ENCODE measurements at places on chromosomes 7 and 10.

DNA sequence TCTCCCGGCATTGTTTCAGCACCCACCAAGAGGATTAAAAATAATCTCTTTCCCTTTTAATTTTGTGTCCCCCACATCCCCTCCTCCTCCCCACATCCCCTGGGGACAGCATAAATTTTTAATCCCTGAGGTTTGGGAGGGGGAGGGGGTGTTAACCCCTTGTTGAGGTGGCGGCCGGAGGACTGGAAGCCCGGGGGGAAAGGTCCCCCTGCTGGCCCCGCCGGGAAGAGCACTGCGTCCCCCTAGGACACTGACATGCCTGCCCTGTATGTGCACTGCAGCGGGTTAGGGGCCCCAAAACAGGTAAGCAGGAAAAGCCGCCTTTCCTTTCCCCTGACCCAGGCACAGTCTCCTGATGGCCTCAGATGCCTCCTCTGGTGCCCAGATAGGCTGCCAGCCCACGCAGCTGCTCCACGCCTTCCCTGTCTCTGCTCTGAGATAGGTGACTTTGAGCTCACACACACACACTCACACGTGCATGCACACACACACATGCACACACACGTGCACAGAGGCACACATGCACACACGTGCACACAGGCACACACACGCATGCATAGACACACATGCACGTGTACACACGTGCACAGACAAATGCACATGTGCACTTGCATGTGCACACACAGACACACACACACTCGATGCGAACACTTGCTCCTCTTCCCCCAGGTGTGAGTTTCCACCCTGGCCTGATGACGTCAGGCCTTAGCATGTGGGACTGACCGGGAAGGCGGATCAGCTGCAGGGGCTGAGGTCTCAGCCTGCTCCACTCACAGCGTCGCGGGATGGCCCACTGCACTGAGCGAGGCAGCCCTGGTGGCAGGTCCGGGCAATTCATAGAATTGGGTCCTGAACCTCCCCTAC lies 12.3 kb downstream of the CNPY1 start:
- DNase-seq: no peak

DNA sequence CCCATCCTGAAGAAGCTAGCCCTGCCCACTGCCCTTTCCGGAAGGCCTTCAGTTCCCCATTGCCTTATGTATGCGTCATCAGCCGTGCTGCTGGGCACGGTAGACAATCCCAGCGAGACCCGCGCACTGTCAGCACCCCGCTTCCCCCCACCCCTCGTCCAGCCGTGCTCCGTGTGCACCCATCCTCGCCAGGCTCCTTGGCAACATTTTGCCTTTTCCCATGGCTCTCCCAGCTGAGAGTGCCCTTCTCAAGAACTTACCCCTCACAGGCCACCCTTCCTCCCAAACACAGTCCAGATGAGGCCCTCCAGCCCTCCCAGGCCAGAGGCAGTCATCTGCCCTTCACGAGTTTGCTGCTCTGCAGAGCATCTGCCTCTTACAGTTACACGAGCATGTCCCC lies 633.8 kb upstream of the FOXK1 start:
- no peak for DNase-seq

GRCh38 chr10:24306507-24306875 lies 97.6 kb downstream of the KIAA1217 start:
- no peak for DNase-seq

DNA sequence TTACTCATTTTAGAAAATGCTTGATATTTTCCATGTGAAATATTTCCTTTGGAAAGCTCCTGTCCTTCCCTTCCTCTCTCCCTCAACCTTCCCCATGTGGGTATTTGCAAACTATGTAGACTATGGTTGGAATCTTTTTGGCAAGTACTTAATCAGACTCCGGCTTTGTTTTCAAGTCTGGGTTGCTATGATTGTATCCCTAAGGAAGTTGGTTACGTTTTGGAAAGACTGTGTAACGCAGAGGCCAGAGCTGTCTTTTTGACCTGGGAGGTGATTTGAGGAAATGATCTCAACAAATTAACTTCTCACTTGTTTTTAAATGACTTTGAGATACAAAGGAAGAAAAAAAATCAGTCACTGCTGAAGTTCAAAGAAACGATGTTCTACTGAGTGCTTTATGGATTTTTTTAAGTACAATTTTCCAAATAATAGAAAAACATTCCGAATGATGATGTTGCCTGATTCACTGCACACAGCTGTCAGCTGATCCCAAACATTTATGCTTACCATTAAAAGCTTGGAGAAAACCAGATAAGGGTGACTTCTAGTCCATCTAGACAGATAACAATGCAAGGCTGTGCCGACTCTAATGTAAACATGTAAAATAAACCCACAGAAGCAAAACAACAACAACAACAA lies 145.5 kb upstream of the CELF2 start:
- no peak for DNase-seq

DNA sequence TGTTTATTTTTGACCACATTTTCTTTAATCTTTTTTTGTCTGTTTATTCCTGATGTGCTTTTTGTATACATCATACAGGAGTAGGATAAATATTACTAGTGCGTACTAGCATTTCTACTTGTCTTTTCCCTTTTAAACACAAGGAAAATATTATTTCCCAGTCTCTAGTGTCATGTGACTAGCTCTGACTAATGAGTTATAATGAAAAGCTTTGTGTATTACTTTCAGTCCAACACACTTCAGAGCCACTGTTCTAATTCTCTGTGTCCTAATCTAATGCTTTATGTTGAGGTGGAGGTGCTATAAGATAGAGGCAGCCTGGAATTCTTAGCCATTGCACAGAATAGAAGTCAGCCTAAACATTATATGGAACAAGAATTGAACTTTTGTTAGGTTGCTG lies 65.0 kb upstream of the RAB18 start:
- DNase-seq: no peak

DNA sequence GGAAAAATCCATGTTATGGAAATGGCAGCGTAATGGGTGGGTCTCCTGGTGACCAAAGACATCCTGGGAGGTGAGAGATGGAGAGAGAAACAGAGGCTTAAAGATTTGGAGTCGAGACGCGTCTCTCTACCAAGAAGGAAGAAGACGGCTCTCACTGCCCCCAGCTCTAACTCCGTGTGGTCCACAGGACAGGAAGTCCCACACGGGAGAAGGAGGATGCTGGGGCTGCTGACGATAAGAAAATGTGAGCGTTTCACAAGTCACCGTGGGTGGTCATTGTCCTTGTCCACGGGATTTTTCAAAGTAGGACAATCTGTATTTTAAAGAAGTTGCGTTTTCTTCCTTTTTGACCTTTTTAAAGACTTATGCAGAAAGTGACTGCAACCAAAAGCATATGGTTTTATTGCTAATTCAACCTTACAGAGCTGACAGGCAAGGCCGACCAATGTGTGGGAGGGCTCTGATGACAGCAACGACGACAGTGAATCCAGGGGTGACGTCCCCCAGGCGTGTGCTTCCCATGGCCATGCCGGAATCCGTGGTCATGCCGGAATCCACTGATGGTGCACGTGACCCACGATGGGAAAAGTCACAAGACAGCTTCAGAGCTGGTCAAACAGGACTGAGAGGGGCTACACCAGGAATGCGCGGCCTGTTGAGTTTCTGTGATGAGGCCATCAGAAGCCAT lies 341.2 kb downstream of the PTPRN2 start:
- no peak for DNase-seq

GRCh38 chr10:98664329-98665042 lies 217.8 kb upstream of the HPS1 start:
- no peak for DNase-seq

DNA sequence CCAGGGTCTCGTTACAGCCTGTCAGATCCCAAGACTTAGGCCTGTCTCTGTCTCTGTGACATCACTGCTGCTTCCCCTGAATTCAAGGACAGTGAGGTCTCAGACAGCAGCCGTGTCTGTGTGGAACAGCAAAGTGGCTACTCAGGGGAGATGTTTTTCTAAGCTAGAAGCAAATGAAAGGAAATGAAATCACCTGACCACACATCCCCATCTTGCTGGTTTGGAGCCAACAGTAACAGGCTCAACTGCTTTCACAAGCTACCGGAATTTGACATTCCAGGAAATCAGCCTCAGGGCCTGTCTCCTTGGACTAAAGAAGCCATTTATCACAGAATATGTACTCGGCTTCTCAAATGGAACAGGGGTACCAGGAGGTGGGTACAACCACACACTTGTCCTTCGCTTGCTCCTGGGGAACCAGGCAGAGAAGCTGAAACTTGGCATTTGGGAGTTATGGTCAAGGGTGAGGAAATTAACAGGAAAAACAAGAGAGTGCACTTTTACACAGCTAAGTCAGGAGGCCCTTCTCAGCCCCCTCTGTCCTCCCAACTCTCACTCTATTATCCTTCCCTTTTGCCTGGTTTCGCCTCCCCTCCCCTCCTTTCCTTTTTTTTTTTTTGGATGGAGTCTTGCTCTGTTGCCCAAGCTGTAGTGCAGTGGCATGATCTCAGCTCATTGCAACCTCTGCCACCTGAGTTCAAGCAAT lies 73.2 kb downstream of the SPDYE5 start:
- no peak for DNase-seq

- DNase-seq: no peak
These were observed 19.7 kb upstream of the NRF1 start for GRCh38 chr7:129591868-129592267.

DNA sequence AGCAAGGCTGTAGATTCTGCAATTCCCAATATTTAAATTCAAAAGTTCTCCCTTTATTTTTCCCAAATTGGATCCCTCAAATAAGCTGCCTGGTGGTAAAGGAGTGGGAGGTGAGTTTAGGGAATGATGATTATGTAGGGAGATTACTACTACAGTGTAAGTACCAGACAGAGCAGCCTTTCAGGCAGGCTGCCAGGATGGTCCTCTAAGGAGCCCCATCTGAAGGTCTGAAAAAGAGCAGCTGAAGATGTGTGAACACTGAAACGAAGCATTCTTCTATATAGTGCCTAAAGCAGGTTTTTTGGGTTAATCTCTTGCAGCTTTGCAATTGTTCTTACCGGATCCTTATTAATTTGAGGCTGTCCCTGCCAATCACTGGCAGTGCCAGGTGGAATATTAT lies 84.7 kb downstream of the CREB5 start:
- DNase-seq: no peak

GRCh38 chr7:104983076-104983577 lies 30.9 kb upstream of the KMT2E start:
- peak; percentile 77 for DNase-seq

GRCh38 chr10:123354521-123354920 lies 200.3 kb downstream of the BUB3 start:
- no peak for DNase-seq

GRCh38 chr10:117885206-117885829 lies 161.4 kb downstream of the RAB11FIP2 start:
- no peak for DNase-seq

GRCh38 chr7:125218076-125218475 lies 288.5 kb upstream of the POT1 start:
- no peak for DNase-seq

DNA sequence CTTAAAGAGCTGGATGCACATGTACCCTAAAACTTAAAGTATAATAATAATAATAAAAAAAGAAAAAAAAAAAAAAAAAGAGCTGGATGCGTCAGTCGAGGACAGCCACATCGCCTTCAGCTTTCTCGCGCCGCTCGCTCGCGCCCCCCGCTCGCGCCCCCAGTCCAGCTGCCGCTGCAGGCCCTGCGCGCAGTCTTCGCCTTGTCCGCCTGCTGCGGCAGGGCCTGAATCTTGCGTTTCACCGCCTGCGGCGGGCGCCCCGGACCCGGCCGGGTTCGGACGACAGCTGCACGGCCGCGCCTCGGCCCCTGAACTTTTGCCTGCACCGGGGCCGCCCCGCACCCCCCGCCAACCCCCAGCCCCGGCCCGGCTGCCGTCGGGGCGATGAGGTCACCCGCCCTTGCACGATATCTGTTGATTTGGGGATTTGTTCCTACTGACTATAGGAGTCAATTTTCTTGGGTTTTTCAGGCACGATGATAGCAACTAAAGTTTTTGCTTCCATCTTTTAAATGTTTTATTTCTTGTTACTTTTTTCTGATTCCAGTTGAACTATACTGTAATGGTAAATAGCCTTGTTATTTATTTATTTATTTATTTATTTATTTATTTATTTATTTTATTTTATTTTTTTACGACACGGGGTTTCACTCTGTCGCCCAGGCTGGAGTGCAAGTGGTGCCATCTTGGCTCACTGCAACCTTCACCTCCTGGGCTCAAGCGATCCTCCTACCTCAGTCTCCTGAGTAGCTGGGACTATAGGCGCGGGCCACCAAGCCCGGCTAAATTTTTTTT lies 33.5 kb upstream of the CPN1 start:
- no peak for DNase-seq

DNA sequence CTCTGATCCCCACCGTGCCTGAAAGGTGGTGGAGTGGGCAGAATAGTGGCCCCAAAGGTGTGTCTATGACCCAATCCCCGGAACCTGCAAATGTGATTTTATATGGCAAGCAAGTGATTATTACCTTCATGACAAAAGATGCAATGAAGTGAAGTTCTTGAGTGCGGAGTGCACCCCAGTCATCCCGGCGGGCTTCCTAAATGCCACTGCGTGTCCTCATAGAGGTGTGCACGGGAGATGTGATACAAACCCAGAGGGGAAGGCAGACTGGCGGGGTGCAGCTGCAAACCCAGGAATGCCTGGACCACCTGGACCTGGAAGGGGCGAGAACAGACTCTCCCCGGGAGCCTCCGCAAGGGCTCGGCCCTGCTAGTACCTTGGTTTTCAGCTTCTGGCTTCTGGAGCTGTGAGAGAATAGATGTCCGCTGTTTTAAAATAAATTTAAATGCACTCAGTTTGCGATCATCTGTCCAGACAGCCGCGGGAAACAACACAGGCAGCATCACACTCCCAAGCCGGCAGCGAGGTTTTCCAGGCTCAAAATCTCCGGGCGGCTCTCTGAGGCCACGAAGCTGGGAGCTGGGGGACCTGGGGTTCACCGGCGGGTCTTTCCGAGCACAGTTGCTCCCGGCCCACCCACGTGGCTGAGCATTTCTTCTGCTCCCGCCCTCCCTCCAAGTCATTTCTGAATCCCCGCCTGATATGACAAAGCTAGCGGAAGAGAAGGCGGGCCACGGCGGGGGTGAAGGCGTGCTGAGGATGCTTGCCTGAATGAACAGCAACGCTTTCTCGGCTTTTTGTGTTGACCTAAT lies 50.4 kb upstream of the EBF3 start:
- DNase-seq: no peak

DNA sequence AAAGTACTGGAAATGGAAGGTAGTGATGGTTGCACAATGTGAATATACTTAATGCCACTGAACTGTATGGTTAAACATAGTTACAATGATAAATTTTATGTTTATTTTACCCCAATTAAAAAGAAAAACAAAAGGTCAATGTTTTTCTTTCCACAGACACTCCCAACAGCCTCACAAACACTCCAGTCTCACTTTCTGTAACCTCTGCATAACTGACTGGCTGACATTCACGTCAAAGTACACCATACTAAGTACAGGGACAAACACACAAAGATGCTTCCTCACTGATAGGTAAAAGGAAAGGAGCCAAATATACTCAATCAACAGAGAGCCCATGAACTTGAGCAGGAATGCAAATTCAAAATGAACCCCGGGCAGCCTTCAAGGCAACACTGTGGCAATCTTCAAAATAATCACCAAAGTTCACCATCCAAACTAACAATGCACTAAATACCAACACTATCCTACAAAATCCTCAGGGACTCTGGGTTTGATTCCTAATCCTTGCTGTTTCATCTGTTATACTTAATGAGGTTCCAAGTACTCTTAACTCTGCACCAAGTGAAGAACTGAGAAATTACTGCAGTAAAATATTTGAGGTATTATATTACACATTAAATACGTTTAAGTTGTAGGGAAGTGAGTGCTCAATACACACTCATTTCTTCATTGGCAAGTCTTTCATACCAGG lies 90.8 kb downstream of the ARMH3 start:
- no peak for DNase-seq

Measured in NCI-H2227 treated with DMSO at 0.1 percent for 48 hours (cell line).